ENCODE measurements at places on chromosomes 12 and 14.

GRCh38 chr12:47912556-47912955, 7.8 kb upstream of the VDR start:
- DNase-seq = no peak

DNA sequence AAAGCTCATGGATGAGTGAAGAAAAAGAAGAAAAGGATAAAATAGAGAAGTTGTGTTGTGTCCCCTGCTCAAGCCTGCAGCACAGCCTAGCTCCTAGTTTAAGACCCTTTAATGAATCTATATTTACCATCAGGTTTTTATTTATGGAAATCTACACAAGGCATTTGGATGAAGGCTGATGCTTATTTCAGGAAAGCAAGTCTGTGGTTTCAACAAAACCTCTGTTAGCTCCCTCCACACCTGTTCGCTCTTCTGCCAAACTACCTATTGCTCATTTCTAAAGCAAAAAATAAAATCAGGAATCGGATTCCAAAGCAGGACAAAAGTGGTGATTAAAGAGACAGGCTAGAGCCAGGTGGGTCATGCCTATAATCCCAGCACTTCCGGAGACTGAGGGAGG, 18.9 kb upstream of the MAP3K9 start:
- DNase-seq = no peak

GRCh38 chr12:4269279-4269991, 4.1 kb upstream of the CCND2 start:
- DNase-seq = peak; percentile 66

- DNase-seq = no peak
Measured at GRCh38 chr12:31819427-31819826, 90.6 kb upstream of the AMN1 start.

DNA sequence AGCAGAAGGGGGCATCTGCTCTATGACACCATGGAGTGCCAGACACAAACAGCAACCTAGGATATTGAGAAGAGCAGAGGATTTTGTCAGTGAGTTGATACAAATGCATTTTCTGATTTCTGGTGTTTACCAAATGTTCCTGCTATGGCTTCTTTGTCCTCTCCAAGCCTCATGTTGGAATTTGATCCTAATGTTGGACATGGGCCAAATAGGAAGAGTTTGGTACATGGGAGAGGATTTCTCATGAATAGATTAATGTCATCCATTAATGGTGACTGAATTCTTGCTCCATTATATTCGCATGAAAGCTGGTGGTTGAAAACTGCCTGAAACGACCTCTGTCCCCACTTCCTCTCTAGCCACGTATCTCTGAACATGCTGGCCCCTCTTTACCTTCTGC, 1002.2 kb upstream of the FLRT2 start:
- no peak for DNase-seq

DNA sequence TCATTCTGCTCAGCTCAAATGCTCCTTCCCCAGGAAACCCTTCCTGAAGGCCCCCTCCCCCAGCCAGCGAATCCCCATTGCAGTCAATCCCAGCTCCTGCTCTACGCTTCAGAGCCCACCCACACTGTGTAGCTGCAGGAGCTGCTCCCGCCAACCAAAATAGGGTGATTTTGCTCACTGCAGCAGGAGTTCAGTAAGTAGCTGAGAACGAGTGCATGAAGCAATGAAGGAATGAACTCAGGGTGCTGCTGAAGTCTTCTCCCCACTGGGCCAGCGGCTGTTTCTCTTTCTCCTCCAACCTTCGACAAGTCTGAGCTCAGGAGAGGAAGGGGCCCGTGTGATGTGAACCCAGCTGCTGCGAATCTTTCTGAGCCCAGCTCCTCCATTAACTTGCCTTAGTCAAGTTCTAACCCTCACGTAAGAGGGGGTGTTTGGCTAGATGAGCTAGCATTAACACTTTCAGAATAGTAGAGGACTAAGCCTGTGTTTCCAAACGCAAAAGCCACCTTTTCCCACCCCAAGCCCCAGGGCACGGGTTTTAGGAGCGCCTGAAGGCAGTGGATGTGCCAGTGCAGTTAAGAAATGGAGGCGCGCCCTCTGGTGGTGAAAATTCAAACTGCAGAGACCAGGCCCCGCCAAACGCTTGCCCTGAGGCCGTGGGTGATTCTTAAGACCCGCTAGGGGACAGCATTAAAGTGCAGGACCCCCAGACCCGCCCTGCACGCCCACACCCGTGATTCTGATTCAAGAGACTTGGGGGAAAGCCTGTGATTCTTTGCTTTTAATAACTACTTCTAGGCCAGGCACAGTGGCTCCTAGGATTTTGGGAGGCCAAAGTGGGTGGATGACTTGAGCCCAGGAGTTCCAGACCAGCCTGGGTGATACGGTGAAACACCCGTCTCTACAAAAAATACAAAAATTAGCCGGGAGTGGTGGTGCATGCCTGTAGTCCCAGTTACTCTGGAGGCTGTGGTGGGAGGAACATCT, 11.9 kb upstream of the SERPINA4 start:
- peak; percentile 38 for DNase-seq
